GM13977 (cell line): ENCODE measurements at places on chromosomes 4 and X.

DNA sequence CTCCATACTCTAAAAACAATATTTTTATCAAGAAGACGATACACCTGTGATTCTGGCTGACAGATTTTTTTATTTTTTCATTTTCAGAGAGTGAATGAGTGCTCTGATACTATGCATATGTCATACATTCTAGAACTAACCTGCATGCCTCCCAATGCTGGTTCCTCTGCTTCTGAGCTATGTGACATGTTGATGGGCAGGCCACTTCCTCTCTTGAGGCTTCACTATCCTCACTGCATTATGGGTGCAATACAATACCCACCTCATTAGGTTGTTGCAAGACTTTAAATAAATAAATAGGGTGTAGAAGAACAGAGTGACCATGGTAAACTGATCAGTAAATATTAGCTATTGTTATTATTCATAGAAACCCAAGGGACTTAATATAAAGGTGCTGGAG lies 408.3 kb downstream of the HNRNPD start:
- DNase-seq = no peak

DNA sequence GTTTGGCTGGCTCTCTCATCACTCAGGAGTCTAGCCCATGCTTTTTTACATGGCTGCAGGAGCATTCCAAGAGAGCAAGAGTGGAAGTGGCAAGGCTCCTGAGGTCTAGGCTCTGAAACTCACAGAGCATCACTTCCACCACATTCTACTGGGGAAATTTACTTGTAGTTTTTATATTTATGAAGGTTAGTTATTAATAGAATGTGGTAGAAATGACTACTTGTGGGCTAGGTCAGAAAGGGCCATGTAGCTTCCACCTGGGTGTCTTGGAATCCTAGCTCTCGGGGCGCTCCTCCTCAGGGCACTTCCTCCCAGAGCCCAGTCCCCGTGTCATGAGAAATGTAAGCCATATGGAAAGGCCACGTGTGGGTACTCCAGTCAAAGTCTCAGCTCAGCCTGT lies 127.0 kb upstream of the CASK start:
- no peak for DNase-seq

DNA sequence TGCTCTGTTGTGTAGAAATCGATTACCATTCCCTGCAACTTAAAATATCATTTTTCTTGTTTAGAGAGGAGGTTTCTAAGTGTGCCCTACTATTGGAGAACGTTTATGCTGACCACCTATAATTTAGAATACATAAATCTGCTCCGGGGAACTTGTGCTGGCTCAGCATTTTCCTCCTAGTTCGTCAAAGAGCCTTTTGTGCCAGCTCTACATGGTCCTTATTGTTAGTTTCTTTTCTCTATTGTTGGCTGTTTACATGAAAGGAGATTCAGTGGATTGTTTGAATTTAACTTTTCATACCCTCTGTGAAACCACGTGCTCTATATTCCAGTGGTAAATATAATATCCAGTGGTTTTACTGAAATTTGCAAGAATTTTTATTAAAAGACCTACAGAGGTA lies 53.4 kb upstream of the ATP8A1 start:
- no peak for DNase-seq

GRCh38 chr4:163673848-163674697 lies 179.6 kb downstream of the TMA16 start:
- no peak for DNase-seq

GRCh38 chrX:154738011-154738738 lies 12.7 kb downstream of the GAB3 start:
- no peak for DNase-seq

- no peak for DNase-seq
Measured at GRCh38 chr4:98094118-98094517, 49.2 kb downstream of the STPG2 start.

- DNase-seq = no peak
Measured at GRCh38 chr4:120175272-120175671, 108.6 kb upstream of the MAD2L1 start.

DNA sequence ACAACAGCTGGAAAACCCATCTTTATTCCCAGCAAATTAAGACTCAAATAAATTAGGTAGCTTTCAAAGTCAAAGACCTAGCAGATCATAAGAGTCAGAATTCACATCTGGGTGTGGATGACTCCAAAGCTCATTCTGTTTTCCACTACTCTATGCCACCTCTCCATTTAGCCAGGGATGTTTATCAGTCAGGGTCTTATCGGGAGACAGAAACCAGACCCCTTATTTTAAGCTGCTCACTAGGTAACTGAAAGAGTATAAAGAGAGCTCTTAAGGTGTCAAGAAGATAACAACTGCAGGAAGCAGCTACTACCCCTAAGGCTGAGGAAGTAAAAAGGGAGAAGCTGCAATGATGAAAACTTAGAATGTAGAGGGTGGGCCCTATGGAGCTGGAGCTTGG lies 333.7 kb upstream of the KLF3 start:
- DNase-seq = no peak

GRCh38 chrX:118396113-118396512 lies 50.2 kb downstream of the WDR44 start:
- DNase-seq = no peak

DNA sequence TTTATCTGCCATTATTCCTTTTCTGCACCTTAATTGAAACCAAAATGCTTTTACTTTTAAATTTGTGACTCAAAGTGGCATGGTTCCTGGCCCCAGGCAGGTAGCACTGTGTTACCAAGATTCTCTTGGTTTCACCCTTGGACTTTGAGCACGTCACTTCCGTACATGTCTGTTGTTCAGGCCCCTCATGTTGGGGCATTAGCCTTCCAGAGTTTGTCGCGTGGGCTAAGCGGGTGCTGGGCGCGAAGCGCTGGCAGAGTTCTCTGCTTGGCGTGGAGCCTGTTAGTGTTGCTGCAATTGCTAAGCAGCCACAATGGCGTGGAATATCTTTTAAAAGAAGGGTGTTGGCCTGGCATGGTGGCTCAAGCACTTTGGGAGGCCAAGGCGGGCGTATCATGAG lies 14.0 kb upstream of the TADA2B start:
- DNase-seq = no peak

DNA sequence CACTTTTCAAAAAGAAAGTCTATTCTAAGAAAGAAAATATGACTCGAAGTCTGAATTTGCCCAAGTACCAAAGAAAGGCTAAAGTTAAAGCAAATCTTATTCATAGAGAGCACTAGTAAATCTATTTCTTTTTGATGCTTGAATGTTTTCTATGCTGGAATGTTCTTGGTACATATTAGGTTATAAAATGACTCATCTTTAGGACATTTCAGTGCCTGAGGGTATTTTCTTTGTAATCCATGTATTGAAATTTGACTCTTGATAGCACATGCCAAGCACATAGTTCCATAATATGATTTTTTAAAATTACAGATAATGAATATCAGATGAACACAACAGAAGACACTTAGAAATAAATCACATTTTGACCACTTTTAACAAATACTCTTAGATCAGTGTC lies 232.8 kb downstream of the TRIML1 start:
- DNase-seq = no peak

GRCh38 chrX:26511589-26512363 lies 295.8 kb downstream of the MAGEB5 start:
- no peak for DNase-seq

DNA sequence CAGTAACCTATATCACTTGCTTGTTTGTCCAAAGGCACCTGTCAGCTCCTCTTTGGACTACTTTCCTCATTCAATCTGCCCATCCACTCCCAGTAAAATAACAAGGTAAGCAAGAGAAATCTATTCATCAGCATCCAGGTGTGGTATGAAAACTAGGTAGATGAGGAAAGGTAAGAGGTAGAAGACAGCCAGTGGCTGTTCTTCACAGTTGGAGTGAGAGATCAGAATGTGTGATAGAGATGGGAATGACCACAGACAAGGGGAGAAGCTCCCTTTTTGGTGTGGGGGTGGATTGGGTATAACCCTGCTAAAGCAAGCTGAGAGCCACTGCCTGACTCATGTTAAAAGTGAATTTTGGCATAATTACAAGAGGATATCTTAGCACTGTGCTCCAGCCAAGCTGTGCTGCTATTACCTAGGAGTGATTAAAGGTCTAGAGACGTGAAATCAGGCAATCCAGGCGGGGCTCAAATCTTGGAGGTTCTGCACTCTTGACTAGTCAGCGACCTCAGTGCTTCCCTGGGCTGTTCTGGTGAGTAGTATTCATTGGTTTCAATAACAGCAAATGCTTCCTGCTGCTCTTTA lies 28.1 kb upstream of the RASL11B start:
- no peak for DNase-seq

GRCh38 chrX:115968436-115969252 lies 201.9 kb upstream of the AGTR2 start:
- DNase-seq = peak; percentile 30

DNA sequence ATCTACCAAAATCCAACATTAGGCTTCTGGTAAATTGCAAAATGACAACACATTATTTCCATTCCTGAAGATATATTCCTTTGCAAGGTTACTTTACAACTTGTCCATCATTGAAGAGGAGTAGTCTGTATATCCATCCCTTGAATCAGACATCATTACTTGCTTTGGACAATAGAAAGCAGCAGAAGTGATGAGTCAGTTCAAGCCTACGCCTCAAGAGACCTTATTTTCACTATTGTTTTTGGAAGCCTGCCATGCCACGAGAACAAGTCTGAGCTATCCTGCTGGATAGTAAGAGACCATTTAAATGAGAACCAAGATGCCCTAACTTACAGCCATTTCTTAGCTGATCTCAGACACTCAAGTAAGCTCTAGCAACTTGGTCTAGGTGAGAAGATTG lies 246.0 kb upstream of the HHIP start:
- peak; percentile 14 for DNase-seq

DNA sequence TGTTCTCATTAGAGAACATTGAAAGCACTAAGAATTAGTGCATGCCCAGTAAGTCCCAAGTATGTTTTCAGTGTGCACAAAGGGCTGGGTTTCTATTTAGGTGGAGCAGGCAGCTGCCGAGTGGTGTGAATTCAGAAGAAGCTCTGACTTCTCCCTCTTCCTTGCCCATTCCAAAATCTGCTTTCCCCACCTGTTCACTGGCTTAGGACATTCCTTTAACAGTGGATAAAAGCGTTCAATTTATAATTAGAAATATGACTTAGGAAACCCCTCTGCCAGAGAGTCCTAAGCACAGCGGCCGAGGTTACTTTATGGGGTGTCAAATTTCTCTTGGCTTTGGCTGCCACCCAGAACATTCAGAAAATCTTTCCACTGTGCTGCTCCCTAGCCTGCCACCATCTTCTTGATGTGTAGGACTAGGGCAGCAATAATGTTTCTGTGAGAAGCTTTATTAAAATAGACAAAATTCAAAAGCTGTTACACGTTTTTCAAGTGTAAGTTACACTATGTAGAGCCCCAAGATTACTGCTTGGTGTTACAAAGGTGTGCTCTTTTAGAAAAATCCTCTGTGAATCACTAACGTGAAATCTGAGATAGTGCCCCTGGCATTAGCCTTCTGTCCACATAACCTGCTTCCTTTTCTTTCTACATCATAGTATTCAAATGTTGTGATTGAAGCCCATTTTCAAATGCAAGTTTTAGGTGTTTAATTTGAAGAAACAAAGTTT lies 191.6 kb upstream of the ANKRD50 start:
- no peak for DNase-seq

GRCh38 chrX:123846577-123847038 lies 13.2 kb upstream of the XIAP start:
- no peak for DNase-seq

DNA sequence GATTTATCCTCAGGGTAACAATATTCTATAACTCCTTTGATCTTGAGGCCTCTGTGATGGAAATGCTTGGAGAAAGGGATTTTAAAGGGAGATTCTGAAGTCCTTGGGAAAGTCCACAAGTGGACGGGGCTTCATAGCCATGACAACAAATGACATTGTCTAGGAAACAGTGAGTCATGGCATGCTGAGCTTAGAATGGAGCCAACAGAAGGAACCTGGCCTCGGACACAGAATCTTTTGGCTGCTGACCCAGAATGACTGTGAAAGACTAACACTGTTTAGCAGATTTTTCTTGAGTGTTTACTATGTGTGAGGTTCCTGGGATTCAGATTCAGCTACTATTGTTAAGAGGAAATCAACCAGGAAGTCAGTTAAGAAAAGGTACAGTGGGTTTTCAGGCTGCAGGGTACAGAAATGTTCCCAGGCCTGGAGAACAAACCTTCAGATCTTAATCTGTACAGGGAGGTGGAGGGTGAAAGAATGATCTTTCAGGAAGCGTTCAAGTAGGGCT lies 18.1 kb upstream of the CXCL2 start:
- DNase-seq = no peak

DNA sequence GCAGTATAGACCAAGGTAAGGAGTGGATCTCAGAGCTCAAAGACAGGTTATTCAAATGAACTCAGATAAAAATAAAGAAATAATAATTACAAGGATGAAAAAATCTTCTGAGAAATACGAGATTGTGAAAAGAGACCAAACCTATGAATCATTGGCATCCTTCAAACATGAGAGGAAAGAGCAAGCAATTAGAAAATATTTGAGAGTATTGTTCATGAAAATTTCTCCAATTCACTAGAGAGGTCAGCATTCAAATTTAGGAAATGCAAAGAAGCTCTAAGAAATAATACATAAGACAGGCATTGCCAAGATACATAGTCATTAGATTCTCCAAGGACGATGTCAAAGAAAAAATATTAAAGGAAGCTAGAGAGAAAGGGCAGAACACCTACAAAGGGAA lies 93.5 kb upstream of the GALNTL6 start:
- no peak for DNase-seq

DNA sequence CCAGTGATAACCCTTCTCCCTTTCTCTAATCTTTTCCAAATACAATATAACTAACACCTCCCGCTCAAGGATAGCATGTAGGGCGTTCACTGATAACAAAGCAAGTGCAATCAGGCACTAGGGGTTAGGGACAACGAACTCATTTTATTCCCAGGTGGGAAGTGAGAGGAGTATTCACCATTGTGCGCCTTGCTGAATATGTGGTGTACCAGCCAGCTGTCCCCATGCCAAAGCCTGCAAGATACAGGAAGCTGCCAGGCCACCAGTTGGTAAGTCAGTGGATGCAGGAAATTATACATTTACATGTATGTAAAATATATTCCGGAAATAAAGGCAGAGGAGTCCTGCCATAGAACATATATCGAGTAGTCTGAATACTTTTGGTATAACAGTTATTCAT lies 6.3 kb upstream of the HPRT1 start:
- no peak for DNase-seq

- DNase-seq = no peak
Measured at GRCh38 chrX:19715711-19716638, 171.4 kb downstream of the SH3KBP1 start.

- DNase-seq = no peak
Measured at GRCh38 chrX:12065251-12065650, 73.0 kb upstream of the FRMPD4 start.

GRCh38 chr4:157315968-157316367 lies 95.4 kb downstream of the GRIA2 start:
- no peak for DNase-seq

GRCh38 chr4:98720871-98721480 lies 62.6 kb upstream of the TSPAN5 start:
- no peak for DNase-seq

- DNase-seq = no peak
Measured at GRCh38 chr4:29046186-29046585, 1674.0 kb upstream of the PCDH7 start.
